ENCODE measurements at places on chromosomes 13 and 19.

DNA sequence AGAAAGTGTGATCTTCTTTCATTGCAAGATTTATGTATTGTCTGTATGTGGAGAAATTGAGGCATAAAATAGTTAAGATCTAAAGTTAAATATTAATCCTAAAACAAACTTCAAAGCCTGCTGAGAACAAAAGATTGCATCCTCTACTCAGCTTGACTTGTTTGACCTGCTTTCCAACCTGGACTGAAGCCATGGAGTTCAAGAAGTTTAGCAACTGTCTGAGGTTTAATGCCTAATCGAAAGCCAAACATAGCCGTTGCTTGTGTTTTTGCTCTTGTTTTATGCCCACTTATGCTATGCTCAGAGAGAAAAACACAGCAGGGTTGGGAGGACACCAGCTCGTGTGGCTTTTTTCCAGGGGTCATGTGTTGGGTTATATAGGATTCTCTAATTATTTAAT, 135.6 kb downstream of the NUFIP1 start:
- no peak for DNase-seq

DNA sequence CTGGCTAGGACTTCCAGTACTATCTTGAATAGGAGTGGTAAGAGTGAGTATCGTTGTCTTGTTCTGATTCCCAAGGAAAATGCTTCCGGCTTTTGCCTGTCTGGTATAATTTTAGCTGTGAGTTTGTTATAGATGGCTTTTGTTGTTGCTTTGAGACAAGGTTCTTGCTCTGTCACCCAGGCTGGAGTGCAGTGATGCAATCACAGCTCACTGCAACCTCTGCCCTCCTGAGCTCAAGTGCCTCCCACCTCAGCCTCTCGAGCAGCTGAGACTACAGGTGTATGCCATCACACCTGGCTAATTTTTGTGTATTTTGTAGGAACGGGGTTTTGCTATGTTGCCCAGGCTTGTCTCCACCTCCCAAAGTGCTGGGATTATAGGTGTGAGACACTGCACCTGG, 6.1 kb upstream of the ZNF543 start:
- DNase-seq: no peak

DNA sequence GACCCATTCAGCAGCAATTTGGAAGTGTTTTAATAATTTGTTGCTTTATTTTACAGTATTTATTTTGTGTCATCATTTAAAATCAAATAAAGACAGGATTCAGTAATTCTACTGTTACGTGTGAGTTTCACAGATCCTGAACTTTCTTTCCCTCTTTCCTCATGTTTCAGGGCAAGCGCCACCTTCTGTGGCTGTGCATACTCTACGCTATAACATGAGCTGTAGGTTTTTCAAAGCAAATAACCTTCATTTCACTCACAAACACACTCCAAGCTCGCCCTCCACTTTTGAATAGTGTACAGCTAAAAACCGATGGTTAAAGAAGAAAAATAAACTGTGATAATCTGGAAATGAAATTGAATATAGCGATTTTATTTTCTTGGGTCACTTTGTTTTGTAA, 753.3 kb downstream of the OLFM4 start:
- no peak for DNase-seq

DNA sequence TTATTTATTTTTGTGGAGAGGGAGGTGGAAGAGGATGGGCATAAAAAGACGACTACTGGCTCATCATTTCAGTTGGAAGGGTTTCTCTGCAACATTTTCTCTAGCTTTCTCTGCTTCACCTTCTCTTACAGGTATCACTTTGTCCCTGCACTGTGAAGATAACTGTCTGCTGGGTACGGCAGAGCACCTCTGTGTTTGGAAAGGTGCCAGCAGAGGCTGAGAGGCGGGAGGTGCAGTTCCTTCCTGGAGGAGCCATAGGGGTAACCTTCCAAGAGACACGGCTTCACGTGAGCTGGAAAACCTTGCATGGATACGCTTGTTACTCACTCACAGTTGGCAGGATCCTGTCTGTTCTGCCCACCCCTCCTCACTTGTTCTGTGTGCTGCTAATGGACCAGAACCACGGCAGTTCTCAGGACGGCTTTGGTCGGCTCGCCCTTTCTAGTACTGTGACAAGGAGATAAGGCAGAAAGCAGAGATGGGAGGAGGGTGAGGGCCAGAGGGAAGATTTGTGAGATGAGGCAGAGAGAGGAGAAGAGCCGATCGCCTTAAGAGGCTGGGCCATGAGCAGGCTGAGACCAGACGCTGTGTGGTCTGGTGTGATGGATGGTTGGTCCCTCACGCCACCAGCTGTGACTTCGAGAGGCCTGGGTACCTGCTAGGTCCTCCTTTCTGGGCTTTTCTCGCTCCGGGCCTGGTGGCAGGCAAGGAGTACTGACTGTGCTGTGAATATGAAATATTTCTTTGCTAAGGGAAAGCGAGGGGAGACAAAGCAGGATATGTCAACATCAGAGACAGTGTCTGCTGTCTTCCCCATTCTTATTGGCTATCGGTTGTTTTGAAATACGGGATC, 66.8 kb downstream of the MRPL57 start:
- DNase-seq: no peak

- no peak for DNase-seq
These were observed 462.1 kb downstream of the OLFM4 start for GRCh38 chr13:53490752-53491151.

- no peak for DNase-seq
These were observed 87.6 kb downstream of the HSPH1 start for GRCh38 chr13:31073859-31074718.

DNA sequence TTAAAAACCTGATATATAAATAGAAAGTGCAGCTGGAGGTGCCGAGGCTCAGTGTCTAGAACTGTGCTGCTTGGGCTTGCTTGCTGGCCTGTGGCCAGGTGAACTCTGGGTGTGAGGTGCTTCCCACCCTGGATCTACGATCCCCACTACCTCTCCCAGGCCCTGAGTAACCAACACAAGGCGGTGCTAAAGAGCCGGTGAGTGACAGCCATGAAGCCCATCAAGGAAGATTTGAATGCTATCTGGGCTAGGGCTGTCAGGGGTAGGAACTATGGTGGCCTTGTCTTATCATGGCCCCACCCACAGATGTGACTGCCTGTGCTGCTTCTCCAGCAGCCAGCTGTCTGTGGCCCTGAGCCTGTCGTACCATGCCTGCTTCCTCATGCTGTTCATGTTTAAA, 25.6 kb upstream of the ZNF91 start:
- no peak for DNase-seq

- no peak for DNase-seq
These were observed 202.1 kb downstream of the TBC1D4 start for GRCh38 chr13:75279834-75280369.

GRCh38 chr19:14510311-14511228, 7.6 kb downstream of the DNAJB1 start:
- DNase-seq: peak; percentile 80

- no peak for DNase-seq
These were observed 13.6 kb downstream of the C19orf81 start for GRCh38 chr19:50662651-50663481.

DNA sequence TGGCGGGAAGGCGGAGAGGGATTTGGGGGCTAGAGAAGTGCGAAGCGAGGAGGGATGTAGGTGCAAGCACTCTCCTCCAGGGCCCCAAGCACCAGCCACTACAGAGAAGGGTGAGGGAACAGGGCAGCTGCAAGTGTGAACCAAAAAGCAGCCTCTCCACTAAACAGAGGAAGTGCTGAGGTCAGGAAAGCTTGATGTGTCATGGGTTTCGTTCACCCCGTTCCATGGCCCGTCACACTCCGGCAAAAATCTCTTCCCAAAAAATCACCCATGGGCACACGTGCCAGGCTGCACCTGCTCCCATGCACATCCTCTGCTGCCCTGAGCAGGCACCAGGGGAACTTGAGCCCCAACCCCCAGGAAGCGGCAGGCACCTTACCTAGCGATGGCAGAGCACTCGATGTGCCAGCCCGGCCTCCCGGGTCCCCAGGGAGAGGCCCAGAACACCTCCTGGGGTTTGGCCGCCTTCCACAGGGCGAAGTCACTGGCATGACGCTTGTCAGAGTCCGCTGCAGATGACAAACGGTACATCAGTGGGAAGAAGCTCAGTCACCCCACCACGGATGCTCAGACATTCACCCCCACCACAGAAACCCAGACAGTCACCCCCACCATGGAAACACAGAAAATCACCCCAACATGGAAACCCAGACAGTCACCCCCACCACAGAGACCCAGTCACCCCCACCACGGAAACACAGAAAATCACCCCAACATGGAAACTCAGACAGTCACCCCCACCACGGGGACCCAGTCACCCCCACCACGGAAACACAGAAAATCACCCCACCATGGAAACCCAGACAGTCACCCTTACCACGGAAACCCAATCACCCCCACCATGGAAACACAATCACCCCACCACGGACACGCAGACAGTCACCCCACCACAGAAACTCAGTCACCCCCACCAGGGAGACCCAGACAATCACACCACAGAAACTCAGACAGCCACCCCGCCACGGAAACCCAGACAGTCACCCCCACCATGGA, 29.0 kb downstream of the CARS2 start:
- DNase-seq: no peak

GRCh38 chr13:109485136-109485794, 301.1 kb downstream of the IRS2 start:
- DNase-seq: no peak

DNA sequence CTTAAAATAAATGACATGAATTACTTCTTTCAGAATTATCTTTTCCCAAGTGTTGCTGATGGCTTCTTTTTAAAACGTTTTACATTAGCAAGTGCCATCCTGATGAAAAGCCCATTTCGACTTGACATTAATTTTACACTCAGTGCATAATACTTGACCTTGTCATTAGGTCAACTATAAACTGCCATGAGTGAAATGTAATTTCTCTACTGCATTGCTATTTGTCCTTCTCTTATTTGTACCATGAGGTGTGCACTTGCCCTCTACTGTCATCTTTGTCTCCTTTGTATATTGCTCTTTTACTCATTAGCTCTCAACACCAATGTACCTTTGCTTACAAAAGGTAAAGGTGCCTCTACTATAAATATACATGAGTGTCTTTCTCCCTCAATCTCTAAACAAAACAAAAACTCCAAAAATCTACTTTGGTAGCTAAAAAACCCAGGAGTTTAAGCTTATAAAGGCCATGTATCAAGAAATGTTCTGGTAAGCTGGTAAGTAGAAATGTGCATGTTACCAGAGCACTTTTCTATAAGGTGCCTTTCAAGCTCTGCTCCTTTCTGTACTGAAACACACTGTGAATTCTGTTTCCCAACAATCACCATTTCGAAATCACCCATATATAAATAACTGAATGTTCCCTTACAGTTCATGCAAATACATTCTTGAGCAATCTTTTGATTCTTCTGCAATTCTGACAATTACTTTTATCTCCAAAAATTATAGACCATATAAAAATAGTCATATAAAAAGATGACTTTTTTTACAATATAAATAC, 351.4 kb downstream of the SLITRK5 start:
- no peak for DNase-seq

- peak; percentile 54 for DNase-seq
These were observed at the start of gene SLC44A2 for GRCh38 chr19:10625003-10625761. SLC44A2 (plus strand) TSS chr19:10625553; CDS start chr19:10625634, 81 bp downstream.

DNA sequence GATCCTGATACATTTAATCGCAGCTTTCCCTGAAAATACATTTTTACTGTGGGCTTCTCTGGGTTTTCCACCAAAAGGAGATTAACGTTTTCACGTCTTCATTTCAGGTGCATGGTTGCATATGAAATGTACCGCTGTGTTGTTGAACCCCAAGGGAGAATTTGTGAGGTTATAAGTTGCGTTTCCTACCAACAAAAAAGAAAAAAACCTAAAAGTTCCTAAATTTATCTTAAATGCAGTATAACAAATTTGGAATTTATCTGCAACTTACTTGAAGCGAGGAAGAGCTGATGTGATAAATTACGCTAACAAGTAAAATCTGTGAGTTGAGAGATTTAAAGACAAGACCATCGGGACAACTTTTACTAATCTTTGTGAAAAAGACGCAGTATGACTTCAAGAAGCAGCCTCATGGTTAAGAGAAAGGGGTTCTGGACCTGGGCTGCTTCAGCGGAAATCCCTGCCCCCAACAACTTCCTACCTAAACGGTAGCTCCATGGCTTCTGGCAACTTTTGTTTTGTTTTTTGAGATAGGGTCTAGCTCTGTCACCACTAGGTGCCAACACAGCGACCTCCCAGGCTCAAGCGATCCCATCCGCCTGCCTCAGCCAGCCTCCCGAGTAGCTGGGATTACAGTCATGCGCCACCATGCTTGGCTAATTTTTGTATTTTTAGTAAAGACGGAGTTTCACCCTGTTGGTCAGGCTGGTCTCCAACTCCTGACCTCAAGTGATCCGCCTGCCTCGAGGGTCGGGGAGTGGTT, 958 bp upstream of the OBI1 start:
- peak; percentile 6 for DNase-seq

DNA sequence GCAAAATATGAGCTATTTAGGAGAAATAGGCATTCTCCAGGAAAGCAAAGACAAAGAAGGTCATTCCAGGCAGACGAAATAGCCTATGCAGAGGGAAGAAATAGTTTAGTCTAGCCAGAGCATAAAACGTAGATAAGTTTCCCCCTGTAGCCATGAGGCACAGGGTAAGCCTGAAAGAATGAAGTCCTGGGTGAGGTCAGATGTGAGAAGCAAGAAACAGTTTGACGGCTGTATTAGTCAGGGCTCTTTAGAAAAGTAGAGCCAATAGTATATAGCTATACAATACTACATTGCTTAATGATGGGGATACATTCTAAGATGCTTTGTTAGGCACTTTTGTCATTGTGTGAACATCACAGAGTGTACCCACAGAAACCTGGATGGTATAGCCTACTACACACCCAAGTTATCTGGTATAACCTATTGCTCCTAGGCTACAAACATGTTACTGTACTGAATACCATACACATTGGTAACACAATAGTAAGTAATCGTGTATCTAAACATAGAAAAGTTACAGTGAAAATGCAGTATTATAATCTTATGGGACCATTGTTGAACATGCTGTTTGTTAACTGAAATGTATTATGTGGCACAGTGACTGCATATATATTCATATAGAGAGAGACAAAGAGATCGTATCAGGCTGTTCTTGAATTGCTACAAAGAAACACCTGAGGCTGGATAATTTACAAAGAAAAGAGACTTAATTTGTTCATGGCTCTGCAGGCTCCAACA, 59.3 kb upstream of the WDFY2 start:
- DNase-seq: peak; percentile 46

- no peak for DNase-seq
These were observed 285.8 kb upstream of the KLHL1 start for GRCh38 chr13:70394031-70394548.

GRCh38 chr13:106911627-106912026, 343.7 kb upstream of the ARGLU1 start:
- peak; percentile 26 for DNase-seq

DNA sequence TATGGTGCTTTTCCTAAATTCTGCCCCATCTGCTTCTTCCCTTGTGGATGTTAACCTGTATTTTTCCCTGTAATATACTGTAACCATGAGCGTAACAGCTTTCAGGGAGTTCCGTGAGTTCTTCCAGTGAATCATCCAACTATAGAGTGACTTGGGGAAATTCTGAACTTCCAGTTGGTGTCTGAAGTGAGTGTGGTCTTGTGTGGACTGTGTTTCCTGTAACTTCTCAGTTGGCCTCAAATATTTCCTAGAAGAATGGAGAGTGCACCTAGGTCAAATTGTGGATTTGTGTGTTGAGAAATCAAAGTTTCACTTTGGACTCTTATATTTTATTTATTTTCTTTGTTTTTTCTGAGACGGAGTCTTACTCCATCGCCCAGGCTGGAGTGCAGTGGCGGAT, 11.0 kb upstream of the ZNF766 start:
- DNase-seq: no peak
